ENCODE measurements at places on chromosomes 1 and 21.

DNA sequence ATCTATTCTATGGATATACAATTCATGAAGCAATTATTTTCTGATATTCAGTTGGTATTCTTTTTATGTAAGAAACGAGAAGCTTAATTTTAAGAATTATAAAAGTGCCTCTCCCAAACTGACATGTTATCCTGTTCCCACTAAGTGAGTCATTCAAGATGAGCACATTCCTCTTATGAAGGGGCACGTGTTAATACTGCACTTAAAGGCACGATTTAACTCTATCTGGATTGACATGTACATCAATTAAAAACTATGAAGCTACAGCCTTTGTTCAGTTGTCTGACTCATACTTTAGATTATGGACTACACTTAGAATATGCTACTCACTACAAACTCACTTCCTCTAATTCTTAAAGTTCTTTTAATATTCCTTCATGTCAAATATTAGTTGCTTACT is 111.6 kb downstream of the CYYR1 start:
- DNase-seq: no peak

DNA sequence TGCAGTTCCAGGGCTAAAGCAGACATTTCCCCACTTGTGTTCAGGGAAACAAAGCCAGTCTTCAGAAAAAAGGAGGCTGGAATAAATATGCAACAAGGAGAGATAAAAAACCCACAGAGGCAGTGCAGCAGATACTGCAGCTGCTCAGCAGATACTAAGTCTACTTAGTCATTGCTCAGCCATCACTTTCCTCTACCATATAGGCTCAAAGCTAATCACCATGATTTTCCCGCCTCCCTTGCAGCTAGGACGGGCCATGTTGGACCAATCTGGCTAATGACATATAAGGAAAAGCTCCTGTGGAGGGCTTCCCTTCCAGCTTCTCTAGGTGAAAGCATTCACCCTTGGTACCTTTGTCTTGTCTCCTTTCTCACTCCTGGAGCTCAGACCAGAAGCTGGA is 10.0 kb upstream of the EFHD2 start:
- DNase-seq: no peak

GRCh38 chr1:150018165-150018564 is 7.6 kb upstream of the OTUD7B start:
- DNase-seq: no peak

DNA sequence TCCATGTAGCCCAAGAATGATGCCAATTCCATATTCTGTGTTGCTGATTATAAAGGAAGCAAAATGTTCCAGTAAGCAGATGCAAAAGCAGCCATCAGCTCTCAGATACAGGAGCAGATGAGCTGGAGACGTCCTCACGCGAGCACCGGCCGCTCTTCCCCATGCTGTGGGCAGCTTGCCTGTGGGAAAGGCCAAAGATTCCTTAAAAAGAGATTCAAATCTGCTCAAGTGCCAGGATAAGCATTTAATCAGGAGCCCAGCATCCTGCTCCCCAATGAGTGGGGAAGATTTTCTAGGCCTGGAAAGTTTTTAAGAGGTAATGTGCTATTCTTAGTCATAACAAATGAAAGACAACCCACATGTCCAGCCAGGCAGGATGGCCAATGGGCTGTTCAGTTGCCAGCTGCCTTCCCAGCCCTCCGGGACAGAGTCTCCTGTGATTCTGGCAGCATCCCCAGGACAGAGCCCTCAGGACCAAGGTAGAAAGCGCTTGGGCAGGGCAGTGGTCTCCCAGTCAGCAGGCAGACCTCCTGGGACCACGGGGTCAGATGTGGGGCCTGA is 108.2 kb upstream of the TMPRSS2 start:
- DNase-seq: no peak

DNA sequence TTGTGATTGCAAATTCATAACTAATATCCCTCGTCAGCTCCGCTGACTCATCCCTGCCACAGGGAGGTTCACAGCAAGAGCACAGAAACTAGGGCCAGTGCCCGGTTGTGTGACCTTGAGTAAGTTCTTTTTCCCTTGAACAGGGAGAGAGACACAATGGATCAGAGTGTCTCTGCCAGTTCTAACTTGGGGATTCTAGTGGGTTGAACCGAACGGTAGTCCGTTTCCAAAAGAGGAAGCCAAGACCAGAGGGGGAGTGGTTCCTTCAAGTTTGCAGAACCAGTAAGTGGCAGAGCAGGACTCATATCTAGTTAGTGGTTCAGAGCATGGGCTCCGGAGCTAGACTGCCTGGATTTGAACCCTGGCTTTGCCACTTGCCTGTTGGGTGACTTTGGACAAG is 4.9 kb upstream of the SHISA4 start:
- no peak for DNase-seq

GRCh38 chr1:42484382-42484781 is 21.3 kb downstream of the CCDC30 start:
- no peak for DNase-seq

GRCh38 chr1:228346731-228347130 is 59.9 kb downstream of the TRIM11 start:
- DNase-seq: no peak

- DNase-seq: no peak
Measured at GRCh38 chr1:63943393-63943792, 169.6 kb downstream of the ROR1 start.

DNA sequence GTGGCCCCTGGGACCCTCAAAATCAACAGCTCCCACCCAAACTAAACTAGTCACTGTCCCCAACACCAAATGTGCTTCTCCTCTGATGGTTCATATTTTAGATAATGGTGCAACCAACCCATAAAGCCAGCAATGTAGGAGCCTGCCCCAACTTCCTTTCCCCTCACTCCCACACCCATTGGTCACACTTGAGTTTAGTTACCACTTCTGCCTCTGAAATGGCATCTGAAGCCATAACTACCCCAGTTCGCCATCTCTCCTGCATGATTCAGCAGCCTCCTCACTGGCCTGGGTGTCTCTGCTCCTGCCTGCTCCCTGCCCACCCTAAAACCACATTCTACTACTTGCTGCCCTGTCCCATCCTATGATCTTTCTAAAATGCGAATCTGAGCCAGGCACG is 3.4 kb upstream of the CDCP2 start:
- DNase-seq: no peak

DNA sequence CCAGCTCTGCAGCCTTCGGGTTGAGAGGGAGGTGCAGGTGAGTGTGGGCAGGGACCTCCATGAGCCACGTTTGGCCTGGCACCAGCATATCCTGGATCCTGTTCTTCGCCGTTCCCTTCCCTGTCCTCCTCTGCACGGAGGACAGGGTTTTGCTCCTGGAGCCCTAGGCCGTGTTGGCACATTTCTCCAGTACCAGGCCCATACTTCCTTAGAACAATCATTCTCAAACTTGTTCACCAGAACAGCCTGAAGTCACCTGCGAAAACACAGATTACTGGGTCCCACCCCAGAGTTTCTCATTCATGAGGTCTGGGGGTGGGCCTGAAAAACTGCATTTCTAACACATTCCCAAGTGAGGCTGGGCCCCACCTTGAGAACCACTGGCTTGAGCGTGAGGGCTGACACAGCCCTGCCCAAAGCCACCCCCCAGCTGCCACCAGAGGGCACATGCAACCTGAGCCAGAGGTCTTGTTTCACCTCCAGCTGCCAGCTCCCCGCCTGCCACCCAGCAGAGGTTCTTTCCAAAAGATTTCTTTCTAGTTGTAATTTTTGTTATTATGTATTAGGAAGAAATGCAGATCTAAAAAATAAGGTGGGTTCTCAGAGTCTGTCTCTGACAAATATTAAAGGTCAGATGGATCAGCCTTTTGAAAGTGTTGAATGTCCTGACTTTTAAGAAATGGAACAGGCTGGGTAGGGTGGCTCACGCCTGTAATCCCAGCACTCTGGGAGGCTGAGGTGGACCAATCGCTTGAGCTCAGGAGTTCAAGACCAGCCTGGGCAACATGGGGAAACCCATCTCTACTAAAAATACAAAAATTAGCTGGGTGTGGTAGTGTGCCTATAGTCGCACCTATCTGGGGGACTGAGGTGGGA is 39.6 kb upstream of the LDLRAP1 start:
- no peak for DNase-seq

DNA sequence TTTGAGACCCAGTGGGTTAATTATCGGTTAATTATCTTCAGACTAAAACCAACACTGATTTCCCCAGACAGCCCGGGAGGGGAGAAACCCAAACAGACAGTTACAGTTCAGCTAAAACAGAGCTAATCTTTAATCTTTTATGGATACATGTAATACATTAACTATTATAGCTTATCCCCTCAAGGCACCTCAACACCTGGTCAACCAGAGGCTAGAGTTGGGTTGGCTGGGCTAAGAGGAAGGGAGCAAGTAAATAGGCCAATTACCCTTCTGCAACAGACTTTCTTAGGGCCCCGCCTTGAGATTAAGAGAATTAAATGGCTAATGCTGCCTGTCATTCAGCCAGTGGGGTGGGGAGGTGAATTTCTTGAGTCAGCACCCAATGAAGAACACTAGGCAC is 6.6 kb upstream of the MED18 start:
- no peak for DNase-seq

DNA sequence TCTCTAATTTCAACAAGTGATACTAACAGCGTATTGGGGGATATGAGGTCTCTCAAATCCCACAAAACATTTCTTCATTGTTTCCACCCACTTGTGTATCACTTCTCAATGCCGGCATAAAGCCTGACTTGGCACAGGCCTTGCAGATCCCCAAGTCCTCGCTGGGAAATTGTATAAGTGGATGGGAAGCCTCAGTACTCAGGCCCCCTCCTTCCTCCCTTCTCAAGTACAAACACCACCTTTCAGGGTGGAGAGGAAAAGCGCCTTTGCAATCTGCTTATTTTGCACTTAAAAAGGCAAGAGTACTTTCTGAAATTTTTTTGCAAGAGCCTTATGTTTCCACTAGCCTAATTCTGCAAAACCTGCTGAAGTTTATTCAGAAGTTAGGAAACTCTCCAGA is 25.8 kb upstream of the KLHDC8A start:
- DNase-seq: no peak

DNA sequence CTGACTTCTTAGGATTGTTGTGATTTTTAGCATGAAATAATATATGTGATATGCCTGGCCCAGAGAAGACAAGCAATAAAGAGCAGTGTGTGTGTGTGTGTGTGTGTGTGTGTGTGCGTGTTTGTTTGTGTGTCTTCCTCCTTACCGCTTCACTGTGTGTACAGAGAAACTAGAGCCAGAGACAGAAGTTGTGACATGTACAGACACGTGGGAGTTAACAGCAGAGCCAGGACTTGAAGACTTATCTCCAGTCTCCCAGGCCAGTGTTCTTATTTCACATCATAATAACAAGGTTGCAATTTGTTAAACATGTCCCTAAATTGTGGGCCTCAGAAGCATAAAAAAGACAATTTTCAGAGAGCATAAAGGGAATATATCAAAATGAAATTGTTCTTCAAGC is 192.0 kb upstream of the JUN start:
- DNase-seq: no peak

- DNase-seq: no peak
Measured at GRCh38 chr1:225451340-225451739, 23.5 kb upstream of the LBR start.

DNA sequence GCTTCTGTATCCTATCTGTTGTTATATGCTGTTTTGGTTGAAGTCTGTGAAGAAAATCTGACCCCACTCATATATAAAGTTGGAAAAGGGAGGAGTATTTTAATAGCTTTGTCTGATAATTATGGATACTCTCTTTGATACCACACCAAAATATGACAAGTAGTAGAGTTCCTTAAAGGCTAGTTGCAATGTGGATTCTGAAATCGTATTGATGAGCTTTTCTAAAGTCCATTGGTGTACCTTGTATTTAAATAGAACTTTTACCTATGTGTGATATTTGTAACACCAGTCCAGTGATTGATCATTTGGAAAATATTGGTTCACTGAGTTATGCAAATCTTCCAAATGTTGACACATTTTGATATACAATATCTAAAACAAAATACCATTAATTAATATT is 7.7 kb downstream of the GAS5 start:
- DNase-seq: no peak

- DNase-seq: no peak
Measured at GRCh38 chr1:55060133-55060999, 21.0 kb downstream of the PCSK9 start.

- no peak for DNase-seq
Measured at GRCh38 chr1:21804536-21804935, 7.5 kb upstream of the LDLRAD2 start.

DNA sequence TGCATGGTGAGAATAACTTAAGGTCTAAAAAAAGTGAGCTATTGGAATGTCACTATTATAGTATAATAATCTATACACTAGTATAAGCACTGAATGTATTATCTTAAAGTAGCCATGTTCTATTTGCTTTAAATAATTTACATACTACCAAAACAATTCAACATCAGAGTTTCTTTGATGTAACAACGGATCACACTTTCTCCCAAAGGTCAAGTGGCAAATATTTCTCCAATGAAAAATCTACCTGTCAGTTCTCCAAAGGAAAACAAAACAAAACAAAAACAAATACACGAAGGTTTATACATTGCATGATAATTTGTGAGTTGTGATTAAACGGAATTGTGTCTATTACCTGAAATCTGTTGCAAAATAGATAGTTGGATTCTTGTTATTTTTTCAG is 581.4 kb downstream of the USP25 start:
- DNase-seq: no peak

- DNase-seq: no peak
Measured at GRCh38 chr1:97647776-97648175, 273.1 kb downstream of the DPYD start.

DNA sequence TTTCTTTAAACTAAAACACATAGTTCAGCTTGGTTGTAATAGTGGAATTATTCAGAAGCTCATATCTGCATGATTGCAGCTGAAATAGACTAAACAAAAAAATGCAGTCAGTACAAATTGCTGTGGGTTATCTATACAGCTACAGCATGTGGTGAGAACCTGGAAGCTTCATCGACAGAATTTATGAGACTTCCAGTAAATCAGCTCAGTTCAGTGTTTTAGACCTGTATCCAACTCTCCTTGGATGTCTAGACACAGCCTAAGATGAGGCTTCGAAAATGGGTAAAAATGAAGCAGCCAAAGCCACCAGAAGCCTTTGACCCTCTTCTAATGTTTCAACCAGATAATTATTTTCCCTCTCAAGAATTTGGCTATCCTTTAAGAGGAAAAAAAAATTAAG is 127.1 kb upstream of the C1orf105 start:
- no peak for DNase-seq

DNA sequence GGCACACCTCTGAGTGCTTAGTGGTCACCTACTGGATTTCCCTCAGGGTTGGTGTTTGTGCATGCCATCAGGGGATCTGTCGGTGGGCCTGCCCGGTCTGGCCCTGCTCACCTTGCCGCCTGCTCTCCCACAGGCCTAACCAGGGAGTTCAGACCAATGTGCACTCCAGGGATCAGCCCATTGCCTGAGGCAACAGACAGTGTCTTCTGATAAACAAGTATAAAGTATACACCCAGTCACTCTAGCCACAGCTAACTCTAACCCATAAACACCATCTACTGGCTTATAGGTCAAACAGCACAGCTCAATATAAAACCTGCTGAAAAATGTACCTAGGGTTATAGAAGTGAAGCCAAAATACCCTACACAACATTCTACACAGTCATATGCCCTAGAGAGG is 1300.0 kb downstream of the PLA2G4A start:
- no peak for DNase-seq
